Natural killer cell (primary cell): ENCODE measurements at places on chromosomes 16 and 17. TPM values are rescaled to one million over a fixed set of nuclear protein-coding genes. Genes with fewer than 3 reads are reported as not detected.

DNA sequence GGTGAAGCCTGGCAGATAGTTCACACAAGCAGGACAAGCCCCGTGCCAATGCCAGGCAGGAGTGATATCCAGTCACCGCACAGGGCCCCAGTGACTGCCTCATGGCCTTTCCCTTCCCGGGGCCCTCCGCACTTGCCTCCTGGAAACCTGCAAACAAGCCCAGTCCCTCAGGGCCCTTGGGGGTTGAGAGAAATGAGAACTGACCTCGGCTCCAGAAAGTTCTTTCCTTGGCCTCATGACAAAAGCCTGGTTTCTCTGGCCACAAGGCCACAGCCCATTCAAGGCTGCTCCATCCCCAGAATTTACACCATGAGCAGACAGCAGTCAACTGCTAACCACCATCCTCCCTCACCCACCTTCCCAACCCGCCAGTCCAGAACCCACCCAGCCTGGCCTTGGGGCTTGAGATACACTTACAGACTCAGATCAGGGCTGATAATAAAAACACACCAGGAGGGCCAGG is 77.6 kb downstream of the CCDC182 start:
- peaks cover 22% of the 10 kb centered on the region for H3K4me1 ChIP-seq
- no peaks in the 10 kb centered on the region for H3K36me3 ChIP-seq
- H3K27ac ChIP-seq, result no peak overlapping the region

The GAST gene
- not detected for total RNA-seq

DNA sequence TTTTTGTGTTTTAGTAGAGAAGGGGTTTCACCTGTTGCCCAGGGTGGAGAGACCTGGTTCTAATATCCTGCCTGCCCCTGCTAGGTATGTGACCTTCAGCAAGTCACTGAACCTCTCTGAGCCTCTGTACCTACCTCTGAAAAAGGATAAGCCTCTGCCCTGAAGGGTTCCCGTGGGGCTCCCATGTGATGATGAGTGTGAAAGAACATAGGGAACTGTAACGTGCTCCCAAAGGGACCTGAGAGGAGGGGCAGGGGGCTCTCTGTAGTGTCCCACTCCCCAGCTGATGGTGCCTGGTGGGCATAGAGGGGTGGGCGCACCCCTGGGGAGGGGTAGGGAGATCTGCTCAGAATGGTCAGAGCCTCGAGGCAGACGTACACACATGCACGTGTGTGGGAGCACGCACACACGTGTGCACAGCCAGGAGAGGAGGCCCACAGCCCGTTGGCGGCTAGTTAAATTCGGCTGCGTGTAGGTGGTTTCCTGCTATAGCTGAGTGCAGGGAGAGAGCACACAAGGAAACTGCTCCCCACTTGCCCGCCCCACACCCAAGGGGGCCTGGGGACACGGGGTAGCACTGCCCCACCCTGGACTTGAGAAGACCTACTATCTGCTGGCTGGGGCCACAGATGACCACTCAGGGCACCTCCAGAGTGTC is 6.7 kb downstream of the KCNH4 start:
- H3K27ac ChIP-seq, result no peak overlapping the region
- no peak overlapping the region for H3K4me3 ChIP-seq
- H3K4me1 ChIP-seq, result peaks cover 11% of the 10 kb centered on the region
- no peak for DNase-seq
- H3K27me3 ChIP-seq, result no peaks in the 10 kb centered on the region
- no peaks in the 10 kb centered on the region for H3K36me3 ChIP-seq

- no peaks in the 10 kb centered on the region for H3K36me3 ChIP-seq
- no peaks in the 10 kb centered on the region for H3K4me1 ChIP-seq
- H3K27ac ChIP-seq, result no peak overlapping the region
- H3K4me3 ChIP-seq, result no peak overlapping the region
Measured at GRCh38 chr17:66698270-66698669, 136.6 kb upstream of the CACNG5 start.

DNA sequence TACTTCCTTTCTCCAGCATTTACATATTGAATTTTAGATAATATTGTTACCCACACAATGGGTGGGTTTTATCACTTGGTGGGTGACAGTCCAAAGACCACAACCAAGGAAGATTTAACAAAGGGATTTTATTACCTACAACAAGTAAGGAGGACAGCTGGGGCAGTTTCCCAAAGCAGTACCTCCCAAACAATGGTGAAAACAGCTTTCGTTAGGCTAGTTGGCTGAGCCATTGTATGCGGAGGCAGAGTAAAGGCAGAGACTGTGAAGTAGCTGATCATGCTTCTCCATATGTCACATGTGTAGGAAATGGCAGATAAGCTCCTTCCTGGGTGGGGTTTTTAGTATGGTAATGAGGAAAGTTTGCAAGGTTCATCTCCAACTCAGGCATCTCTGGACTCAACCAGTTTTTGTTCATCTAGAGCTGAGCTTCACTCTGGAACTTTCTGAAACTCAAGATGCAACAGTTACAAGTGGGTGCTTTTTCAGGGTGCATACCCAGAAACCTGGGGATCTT is 104.3 kb upstream of the PSMD7 start:
- no peaks in the 10 kb centered on the region for H3K36me3 ChIP-seq
- H3K4me1 ChIP-seq, result no peaks in the 10 kb centered on the region
- H3K27ac ChIP-seq, result no peak overlapping the region
- no peaks in the 10 kb centered on the region for H3K27me3 ChIP-seq
- DNase-seq, result no peak

GRCh38 chr16:58789351-58789750 is 55.2 kb upstream of the GOT2 start:
- H3K4me3 ChIP-seq, result no peak overlapping the region
- no peak overlapping the region for H3K27ac ChIP-seq
- DNase-seq, result no peak
- no peaks in the 10 kb centered on the region for H3K36me3 ChIP-seq
- H3K4me1 ChIP-seq, result no peaks in the 10 kb centered on the region

- no peak overlapping the region for H3K4me3 ChIP-seq
- no peak for DNase-seq
- no peak overlapping the region for H3K27ac ChIP-seq
- no peaks in the 10 kb centered on the region for H3K27me3 ChIP-seq
- no peaks in the 10 kb centered on the region for H3K36me3 ChIP-seq
Measured at GRCh38 chr16:22214889-22215288, 8.8 kb downstream of the EEF2K start.

DNA sequence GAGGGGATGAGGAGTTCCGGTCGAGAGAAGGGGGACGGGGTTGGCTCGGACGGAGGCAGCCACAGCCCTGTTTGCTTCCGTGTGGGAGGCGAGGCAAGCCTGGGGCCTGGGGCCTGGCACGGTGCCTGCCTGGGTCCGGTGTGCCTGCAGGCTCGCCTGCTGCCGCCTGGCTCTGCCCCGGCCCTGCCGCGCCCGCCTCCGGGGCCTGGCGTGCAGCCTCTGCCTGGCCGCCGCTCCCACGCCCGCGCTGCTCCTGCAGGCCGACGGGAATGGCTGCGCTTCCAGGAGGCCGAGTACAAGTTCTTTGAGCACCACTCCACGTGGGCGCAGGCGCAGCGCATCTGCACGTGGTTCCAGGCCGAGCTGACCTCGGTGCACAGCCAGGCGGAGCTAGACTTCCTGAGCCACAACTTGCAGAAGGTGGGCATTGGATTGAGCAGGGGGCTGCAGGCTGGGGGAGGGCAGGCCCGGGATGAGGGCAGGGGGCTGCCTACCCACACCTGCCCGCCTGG is 53.1 kb downstream of the MRC2 start:
- no peak overlapping the region for H3K27ac ChIP-seq
- no peaks in the 10 kb centered on the region for H3K4me1 ChIP-seq
- no peaks in the 10 kb centered on the region for H3K27me3 ChIP-seq

DNA sequence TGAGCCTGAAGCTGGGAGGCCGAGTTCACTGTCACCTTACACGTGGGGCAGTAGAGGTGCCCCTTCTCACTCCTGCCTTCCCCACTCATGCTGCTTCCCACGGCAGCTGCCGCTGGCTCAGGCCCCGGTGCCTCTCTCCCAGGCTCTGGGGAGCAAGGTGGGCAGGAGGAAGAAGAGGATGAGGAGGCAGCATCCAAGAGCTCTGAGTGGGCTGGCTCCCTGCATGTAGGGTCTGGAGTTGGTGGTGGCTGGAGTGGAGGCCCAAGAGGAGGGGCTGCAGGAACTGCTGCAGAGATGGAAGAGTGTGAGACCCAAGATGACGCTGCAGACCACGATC is 8.9 kb downstream of the NKIRAS2 start:
- H3K27me3 ChIP-seq, result no peaks in the 10 kb centered on the region
- H3K4me3 ChIP-seq, result no peak overlapping the region
- DNase-seq, result no peak
- peaks cover 5% of the 10 kb centered on the region for H3K36me3 ChIP-seq
- H3K4me1 ChIP-seq, result peaks cover 23% of the 10 kb centered on the region

DNA sequence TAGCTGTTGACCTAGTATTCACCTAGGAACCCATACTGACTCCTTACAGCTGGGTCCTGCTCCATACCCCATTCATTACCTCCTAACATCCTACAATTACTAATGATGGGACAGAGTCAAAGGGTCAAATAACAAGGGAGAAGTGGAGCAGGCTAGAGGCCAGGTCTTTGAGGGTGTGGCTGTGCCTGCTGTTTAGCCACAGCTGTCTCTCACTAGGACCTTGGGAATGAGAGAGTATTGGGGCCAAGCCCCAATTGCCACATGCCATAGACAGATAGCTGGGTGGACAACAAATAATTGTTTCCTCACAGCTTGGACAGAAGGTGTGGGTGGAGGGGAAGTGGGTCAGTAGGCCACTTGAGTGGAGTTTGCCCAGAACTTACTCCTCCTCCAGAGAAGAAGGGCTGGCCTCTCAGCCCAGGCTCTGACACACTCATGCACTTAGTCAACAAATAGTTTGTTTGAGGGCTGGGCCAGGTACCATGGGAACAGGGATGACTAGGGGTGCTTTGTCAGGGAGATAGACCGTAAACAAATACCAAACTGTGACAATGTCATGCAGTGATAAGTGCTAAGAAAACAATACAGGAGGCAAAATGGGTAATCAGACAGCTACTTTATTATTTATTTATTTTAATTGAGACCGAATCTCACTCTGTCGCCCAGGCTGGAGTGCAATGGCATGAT is 10.2 kb upstream of the CENPT start:
- H3K4me1 ChIP-seq, result peaks cover 22% of the 10 kb centered on the region
- H3K27me3 ChIP-seq, result no peaks in the 10 kb centered on the region
- peak; percentile 58 for DNase-seq
- H3K36me3 ChIP-seq, result peaks cover 2% of the 10 kb centered on the region

- H3K27ac ChIP-seq, result no peak overlapping the region
- H3K4me1 ChIP-seq, result no peaks in the 10 kb centered on the region
- H3K4me3 ChIP-seq, result no peak overlapping the region
- no peaks in the 10 kb centered on the region for H3K27me3 ChIP-seq
- H3K36me3 ChIP-seq, result peaks cover 61% of the 10 kb centered on the region
Measured at GRCh38 chr17:46044286-46044928, 45.4 kb downstream of the STH start.

The CD300LB gene
- total RNA-seq, result 4.9 TPM

- H3K27me3 ChIP-seq, result no peaks in the 10 kb centered on the region
- no peaks in the 10 kb centered on the region for H3K36me3 ChIP-seq
- no peaks in the 10 kb centered on the region for H3K4me1 ChIP-seq
- no peak overlapping the region for H3K27ac ChIP-seq
- DNase-seq, result no peak
Measured at GRCh38 chr16:66703406-66704215, 7.1 kb upstream of the CMTM4 start.

- peaks cover 9% of the 10 kb centered on the region for H3K4me1 ChIP-seq
- peaks cover 16% of the 10 kb centered on the region for H3K36me3 ChIP-seq
- no peak for DNase-seq
- no peaks in the 10 kb centered on the region for H3K27me3 ChIP-seq
Measured at GRCh38 chr16:81374550-81374949, 59.8 kb downstream of the GAN start.

The SRL gene
- not detected for total RNA-seq

GRCh38 chr17:31527606-31528005 is 136.1 kb downstream of the RAB11FIP4 start:
- peaks cover 91% of the 10 kb centered on the region for H3K36me3 ChIP-seq
- H3K4me3 ChIP-seq, result no peak overlapping the region
- no peak overlapping the region for H3K27ac ChIP-seq
- H3K4me1 ChIP-seq, result peaks cover 8% of the 10 kb centered on the region

GRCh38 chr16:10541366-10541765 is 39.0 kb downstream of the EMP2 start:
- no peak overlapping the region for H3K4me3 ChIP-seq
- H3K36me3 ChIP-seq, result no peaks in the 10 kb centered on the region
- H3K27me3 ChIP-seq, result no peaks in the 10 kb centered on the region
- H3K27ac ChIP-seq, result no peak overlapping the region
- DNase-seq, result no peak

The BCO1 gene
- total RNA-seq, result not detected

DNA sequence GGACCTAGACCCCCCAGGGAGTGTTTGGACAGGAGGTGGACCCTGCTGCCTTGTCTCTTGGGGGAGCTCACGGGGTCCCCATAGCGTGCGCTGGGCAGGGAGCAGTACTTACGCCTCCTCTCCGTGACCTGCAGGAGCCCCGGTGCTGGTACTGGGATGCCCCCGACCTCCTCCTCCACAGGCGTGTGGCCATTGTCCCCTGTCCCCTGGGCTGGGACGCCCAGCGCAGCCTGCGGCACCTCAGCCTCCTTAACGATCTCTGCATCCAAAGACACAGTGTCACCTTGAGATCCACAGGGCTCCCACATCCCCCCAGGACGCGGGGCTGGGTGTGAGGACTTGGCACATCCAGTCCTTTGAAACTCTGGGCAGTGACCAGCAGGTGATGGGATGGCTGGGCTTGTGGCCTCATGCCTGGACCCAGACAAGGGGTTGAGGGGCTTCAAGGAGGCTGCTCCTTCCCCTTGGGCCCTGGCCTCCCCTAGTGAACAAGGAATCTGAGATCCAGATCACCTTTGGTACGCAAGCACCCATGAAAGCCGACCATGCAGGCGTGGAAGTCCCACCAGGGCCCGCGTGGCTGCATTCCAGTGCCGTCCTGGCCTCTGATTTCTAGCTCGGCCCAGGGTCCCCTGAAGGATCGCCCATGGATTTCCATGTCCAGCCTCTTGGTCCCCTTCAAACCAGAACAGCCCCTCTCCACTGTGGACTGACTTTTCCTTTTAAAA is 9.9 kb downstream of the DBNDD1 start:
- no peaks in the 10 kb centered on the region for H3K36me3 ChIP-seq
- peak overlapping the region; percentile 14 for H3K4me3 ChIP-seq
- no peak for DNase-seq
- no peak overlapping the region for H3K27ac ChIP-seq

The CDH1 gene
- 0.50 TPM for total RNA-seq

The GNG13 gene
- total RNA-seq, result not detected

The C16orf86 gene
- 3.6 TPM for total RNA-seq

The PCTP gene
- 6.3 TPM for total RNA-seq

DNA sequence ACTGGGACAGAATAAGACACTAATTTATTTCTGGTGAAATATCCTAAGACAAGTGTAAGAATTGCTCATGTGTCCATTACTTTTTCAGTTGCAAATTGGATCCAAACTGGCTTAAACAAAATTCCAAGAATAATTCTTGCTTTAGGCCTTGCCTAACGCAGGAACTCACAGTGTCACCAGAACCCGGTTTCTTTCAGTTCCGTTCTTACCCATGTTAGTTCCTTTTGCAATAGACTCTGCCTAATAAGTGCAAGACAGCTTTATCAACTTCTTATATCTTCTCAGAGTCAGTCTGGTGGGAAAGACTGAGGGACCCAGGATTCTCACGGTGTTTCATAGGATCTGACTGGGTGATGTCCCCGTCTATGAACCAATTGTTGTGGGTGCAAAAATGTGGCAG is 24.7 kb downstream of the GDE1 start:
- no peaks in the 10 kb centered on the region for H3K27me3 ChIP-seq
- H3K36me3 ChIP-seq, result peaks cover 10% of the 10 kb centered on the region
- no peak overlapping the region for H3K27ac ChIP-seq
- H3K4me3 ChIP-seq, result no peak overlapping the region
- peaks cover 8% of the 10 kb centered on the region for H3K4me1 ChIP-seq
- DNase-seq, result no peak
